ENCODE measurements at places on chromosomes 4 and X.

- peak; percentile 20 for DNase-seq
Measured at GRCh38 chr4:93828995-93829819, 654 bp downstream of the ATOH1 start.

DNA sequence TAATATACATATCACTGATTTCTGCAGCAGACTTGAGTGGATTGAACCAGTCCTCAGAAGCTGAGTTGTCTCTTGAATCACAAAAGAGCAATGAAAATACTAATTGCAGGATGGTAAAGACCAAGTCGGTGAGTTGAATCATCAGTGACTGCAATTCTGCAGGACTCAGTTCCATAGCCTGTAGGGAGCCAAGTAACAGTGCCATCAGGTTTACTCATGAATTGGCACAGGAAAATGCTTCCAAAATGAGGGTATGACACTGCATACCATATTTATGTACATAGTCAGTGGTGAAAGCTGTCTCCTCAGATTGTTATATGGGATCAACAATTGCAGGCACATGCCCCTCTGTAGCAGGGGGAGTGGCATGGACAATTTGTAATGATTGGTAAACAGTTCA, 192.8 kb downstream of the CCNG2 start:
- DNase-seq: peak; percentile 91

- DNase-seq: peak; percentile 45
Measured at GRCh38 chr4:71009890-71010588, 16.6 kb downstream of the DCK start.

DNA sequence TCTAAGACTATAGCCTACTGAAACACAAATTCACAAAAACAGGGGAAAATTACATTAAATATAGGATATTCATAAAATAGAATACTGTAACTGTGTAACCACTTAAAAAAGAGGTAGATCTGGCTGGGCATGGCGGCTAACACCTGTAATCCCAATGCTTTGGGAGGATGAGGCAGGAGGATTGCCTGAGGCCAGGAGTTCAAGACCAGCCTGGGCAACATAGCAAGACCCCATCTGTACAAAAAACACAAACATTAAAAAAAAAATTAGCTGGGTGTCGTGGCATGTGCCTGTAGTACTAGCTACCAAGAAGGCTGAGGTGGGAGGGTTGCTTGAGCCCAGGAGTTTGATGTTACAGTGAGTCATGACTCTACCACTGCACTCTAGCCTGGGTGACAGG, 33.4 kb downstream of the RPS6KA3 start:
- no peak for DNase-seq

GRCh38 chr4:157052429-157053040, 23.4 kb upstream of the GLRB start:
- no peak for DNase-seq

- peak; percentile 82 for DNase-seq
Measured at GRCh38 chr4:83114576-83114975, at the start of gene PLAC8. PLAC8 (minus strand) TSS chr4:83114729; CDS start chr4:83107921, 6,808 bp downstream.

GRCh38 chr4:33924239-33924638, 2320.1 kb downstream of the ARAP2 start:
- DNase-seq: peak; percentile 81

GRCh38 chr4:25694466-25694865, 38.8 kb downstream of the SLC34A2 start:
- no peak for DNase-seq

- no peak for DNase-seq
Measured at GRCh38 chr4:30865691-30866090, 145.5 kb downstream of the PCDH7 start.

DNA sequence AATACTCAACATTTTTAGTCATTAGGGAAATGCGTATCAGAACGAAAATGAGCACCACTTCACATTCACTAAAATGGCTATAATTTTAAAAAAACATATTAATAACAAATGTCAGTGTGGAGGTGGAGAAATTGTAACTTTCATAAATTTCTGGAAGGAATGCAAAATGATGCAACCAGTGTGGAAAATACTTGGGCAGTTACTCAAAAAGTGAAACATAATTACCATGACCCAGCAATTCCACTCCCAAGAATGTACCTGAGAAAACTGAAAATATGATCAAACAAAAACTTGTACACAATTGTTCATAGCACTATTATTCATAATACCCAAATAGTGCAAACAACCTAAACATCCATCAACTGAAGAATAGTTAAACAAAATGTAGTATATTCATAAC, 76.1 kb upstream of the FAM241A start:
- peak; percentile 61 for DNase-seq

DNA sequence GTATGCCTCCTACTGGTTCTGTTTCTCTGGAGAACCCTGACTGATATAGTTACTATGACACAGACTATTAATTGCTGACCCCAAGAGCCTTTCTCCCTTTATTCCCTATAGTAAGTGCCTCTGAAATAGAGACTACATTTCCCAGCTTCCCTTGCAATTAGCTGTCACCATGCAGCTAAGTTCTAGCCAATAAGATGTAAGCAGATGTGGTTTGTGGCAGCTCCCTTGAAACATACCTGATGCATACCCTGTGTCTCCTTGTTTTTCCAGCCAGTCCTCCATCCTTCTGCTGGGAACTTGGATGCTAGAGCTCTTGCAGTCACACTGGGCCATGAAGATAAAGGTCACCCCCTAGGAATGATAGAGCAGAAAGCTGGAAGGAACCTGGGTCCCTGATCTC, 9.7 kb upstream of the TMEM165 start:
- DNase-seq: peak; percentile 51

DNA sequence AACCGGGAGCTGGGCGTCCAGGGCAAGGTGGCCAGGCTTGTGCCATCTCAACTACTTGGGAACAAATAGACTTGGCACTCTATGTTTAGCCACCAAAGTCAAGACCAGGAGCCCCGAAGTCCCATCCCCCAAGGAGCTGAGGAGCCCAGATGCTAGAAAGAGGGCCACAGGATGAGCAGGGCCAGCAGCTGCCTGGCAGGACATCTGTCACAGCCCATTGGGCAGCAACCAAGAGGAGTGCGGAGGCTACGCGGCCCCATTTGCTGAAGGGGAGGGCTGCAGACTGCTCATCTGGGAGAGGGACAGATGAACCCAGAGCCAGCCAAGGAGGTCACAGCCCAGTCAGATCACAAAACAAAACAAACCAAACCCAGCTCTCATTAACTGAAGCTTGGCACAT, 22.9 kb upstream of the SOWAHD start:
- no peak for DNase-seq

DNA sequence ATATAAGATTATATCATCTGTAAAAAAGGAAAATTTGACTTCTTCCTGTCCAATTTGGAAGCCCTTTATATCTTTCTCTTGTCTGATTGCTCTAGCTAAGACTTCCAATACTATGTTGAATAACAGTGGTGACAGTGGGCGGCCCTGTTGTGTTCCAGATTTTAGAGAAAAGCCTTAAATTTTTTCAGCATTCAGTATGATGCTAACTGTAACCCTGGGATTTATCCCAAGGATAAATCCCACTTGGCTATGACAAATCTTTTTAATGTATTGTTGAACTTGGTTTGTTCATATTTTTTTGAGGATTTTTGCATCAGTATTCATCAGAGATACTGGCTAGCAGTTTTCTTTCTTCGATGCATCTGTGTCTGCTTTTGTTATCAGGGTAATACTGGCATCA, 217.2 kb upstream of the ARSJ start:
- DNase-seq: no peak

DNA sequence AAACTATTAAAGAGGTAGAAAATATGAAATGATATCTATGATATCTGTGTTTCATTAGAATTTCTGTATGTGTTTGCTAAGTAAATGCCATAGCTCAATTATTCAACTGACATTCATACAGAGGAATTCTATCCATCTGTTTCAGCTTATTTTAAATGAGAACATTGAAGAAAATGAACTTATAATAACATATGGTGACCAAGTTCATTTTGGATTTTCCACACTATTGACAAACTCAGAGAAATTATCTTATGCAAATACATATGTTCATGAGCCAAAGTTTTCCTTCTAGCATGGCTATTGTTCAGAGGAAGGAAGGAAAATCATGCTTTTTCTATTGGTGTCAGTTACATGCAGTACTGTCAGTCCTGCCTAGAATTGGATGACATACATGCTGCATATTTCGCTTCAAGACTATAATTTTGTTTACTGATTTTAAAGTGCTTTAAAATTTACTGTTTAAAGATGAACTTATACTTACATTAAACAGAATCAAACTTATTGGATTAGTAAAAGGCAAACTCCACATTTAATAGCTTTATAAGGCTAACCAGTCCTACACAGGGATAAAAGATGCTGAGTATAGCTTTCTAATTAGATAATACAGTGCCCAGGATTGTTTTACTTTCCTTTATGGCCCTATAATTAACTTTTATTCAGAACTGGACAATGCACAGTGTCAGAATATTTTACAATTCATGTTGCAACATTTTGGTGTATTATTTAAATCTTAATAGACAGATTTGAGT, 646.2 kb downstream of the TRAM1L1 start:
- no peak for DNase-seq

- no peak for DNase-seq
Measured at GRCh38 chrX:31836479-31836878, 764.6 kb upstream of the FTHL17 start.

GRCh38 chrX:69028761-69029120, 136.5 kb downstream of the PJA1 start:
- peak; percentile 41 for DNase-seq

- DNase-seq: peak; percentile 45
Measured at GRCh38 chr4:120517966-120518365, 404.6 kb downstream of the PRDM5 start.

- DNase-seq: no peak
Measured at GRCh38 chr4:77834403-77834802, 15.2 kb upstream of the CNOT6L start.
